CD4-positive, alpha-beta T cell (primary cell): ENCODE measurements at places on chromosomes 3 and 15.
A peak's percentile ranks its signal among the peaks of the same experiment; 100 is the strongest.

DNA sequence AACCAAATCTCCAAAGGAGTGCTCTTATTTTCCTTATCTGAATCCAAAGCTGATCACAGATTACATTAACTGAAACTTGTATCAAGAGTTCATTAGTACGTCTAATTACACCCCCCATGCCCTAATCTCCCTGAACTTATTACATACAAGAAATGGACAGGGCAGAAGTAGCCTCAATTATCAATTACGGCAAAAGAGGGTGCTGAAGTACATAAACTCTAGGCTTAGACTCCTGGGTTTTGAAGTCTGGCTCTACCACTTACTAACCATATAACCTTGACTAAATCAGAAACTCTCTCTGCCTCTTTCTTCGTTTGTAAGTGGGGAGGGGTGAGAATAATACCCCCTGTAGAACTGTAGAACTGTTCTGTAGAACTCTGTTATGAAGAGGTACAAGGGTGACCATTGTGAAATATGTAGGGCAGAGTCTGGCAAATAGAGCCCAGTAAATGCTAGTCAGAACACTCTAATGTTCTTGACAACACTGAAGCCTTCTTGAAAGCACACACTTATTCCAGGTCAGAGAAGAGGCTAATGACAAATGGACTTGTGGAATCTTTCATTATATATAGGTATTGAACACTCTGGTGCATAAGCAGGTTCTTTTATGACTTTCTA lies 19.6 kb upstream of the OR5K4 start:
- H3K36me3 ChIP-seq = no peaks in the 10 kb centered on the region
- DNase-seq = no peak
- H3K27ac ChIP-seq = no peak overlapping the region
- no peak overlapping the region for H3K4me3 ChIP-seq

DNA sequence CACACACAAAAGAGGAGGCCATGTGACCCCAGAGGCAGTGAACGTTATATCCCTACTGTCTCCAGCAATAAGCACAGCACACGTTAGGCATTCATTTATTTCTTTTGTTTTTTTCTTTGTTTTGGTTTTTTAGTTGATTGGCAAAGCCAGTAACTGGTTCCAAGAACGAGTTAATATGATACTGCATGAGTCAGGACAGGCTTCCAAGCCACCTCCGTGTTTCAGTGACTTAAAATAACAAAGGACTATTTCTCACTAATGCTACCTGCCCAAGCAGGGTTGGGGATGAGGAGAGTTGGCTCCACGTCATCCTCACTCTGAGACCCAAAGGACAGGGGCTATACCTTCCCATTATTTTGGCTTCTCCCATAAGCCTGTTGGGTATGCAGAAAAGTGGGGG lies 130.5 kb downstream of the ST8SIA2 start:
- no peaks in the 10 kb centered on the region for H3K27me3 ChIP-seq
- no peak overlapping the region for H3K4me3 ChIP-seq

DNA sequence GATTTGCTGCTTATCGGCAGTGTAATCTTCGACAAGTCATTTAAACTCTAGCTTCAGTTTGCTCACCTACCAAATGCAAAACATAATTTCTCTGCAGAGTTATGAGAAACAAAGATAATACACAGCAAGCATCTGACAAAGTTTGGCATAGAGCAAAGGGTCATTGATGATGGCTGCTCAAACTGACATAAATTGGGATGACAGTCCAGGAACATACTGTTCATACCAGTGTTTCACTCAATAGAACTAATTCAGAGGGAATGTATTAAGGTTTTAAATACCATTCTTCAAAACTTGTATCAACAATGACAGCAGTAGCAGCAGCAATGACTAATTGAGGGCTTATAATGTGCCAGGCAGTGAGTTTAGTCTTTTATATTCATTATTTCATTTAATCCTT lies 137.6 kb downstream of the SPATA16 start:
- DNase-seq = no peak
- H3K4me3 ChIP-seq = no peak overlapping the region
- no peaks in the 10 kb centered on the region for H3K27me3 ChIP-seq
- no peaks in the 10 kb centered on the region for H3K4me1 ChIP-seq
- no peak overlapping the region for H3K27ac ChIP-seq
- H3K36me3 ChIP-seq = no peaks in the 10 kb centered on the region

- DNase-seq = no peak
- peaks cover 4% of the 10 kb centered on the region for H3K27me3 ChIP-seq
- no peaks in the 10 kb centered on the region for H3K36me3 ChIP-seq
Measured at GRCh38 chr15:51051776-51052175, 42.9 kb downstream of the TNFAIP8L3 start.

DNA sequence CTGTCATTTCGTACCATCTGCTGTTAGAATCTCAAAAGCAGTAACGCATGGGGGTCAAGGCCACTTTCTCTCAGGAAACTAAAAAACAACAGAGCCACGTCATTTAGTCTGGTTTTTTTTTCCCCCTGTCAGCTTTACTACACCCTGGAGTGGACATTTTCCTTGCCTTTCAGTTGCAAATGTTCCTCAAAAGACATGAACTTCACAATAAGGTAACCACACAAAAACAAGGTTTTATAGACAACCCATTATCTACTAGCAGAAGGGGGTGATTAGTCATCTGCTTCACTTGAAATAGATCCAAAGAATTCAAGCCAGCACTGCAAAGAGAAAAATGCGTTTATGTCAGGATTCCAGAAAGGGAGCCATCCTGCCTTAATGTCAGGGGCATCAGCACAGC lies 171.8 kb upstream of the CDIN1 start:
- H3K36me3 ChIP-seq = no peaks in the 10 kb centered on the region
- no peak for DNase-seq
- H3K4me3 ChIP-seq = no peak overlapping the region
- H3K27me3 ChIP-seq = no peaks in the 10 kb centered on the region
- no peaks in the 10 kb centered on the region for H3K4me1 ChIP-seq

DNA sequence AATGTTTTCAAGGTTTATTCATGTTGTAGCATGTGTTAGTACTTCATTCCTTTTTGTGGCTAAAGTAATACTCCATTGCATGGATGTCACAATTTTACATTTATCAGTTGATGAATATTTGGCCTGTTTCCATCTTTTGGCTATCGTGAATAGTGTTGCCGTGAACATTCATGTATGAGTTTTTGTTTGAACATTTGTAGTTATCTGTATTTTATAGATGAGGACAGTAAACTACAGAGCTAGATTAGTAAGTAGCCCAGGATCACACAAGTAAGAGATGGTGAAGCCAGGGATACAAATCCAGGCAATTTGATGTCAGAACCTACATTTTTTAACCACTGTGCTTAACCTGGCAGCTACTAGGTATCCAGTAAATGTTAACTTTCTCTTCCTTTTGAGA lies 63.2 kb downstream of the ASTE1 start:
- no peak overlapping the region for H3K4me3 ChIP-seq
- DNase-seq = no peak
- H3K27me3 ChIP-seq = no peaks in the 10 kb centered on the region
- H3K36me3 ChIP-seq = peaks cover 59% of the 10 kb centered on the region

GRCh38 chr15:78422571-78423340 lies 15.3 kb upstream of the IREB2 start:
- no peak overlapping the region for H3K27ac ChIP-seq
- peaks cover 2% of the 10 kb centered on the region for H3K27me3 ChIP-seq
- no peak overlapping the region for H3K4me3 ChIP-seq
- H3K36me3 ChIP-seq = no peaks in the 10 kb centered on the region
- DNase-seq = peak; percentile 52
- peaks cover 7% of the 10 kb centered on the region for H3K4me1 ChIP-seq

DNA sequence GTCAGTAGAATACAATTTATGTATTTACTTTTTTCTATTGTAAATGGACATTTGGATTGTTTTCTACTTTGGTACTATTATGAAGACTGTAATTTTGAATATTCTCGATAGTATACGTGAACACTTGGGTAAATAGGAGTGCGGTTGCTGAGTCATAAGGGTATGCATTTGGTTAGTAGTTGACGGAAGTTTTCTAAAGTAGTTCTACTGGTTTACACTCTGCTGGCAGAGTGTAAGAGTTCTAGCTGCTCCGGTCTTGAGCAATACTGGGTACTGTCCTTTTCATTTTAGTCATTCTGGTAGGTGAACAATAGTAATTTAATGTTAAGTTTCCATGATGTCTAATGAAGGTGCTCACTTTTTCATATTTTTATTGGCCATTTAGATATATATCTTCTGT lies 70.0 kb downstream of the MEF2A start:
- no peak for DNase-seq
- H3K4me3 ChIP-seq = no peak overlapping the region
- H3K36me3 ChIP-seq = peaks cover 22% of the 10 kb centered on the region
- H3K4me1 ChIP-seq = no peaks in the 10 kb centered on the region
- H3K27ac ChIP-seq = no peak overlapping the region

- H3K36me3 ChIP-seq = no peaks in the 10 kb centered on the region
- no peak overlapping the region for H3K27ac ChIP-seq
- no peaks in the 10 kb centered on the region for H3K4me1 ChIP-seq
- H3K27me3 ChIP-seq = no peaks in the 10 kb centered on the region
Measured at GRCh38 chr3:129352650-129353588, 74.2 kb downstream of the HMCES start.

DNA sequence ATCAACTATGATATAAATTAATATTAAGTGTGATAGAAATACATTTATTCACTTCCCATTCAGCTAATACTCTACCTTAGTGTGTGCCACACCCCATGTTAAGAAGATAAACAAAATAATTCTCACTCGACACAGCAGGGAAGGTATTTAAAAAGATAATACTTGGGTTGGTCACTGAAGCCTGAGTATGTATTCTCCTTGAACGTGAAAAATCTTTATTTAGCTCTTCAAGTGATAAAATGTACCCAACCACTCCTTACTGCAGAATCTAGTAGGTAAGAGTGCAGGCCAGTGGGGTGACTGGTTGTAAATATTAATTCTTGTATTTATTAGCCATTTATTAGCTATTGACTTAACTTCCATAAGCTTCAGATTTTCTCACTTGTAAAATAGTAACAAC lies 372.7 kb upstream of the THBS1 start:
- H3K27ac ChIP-seq = no peak overlapping the region
- H3K4me1 ChIP-seq = no peaks in the 10 kb centered on the region
- H3K36me3 ChIP-seq = no peaks in the 10 kb centered on the region

DNA sequence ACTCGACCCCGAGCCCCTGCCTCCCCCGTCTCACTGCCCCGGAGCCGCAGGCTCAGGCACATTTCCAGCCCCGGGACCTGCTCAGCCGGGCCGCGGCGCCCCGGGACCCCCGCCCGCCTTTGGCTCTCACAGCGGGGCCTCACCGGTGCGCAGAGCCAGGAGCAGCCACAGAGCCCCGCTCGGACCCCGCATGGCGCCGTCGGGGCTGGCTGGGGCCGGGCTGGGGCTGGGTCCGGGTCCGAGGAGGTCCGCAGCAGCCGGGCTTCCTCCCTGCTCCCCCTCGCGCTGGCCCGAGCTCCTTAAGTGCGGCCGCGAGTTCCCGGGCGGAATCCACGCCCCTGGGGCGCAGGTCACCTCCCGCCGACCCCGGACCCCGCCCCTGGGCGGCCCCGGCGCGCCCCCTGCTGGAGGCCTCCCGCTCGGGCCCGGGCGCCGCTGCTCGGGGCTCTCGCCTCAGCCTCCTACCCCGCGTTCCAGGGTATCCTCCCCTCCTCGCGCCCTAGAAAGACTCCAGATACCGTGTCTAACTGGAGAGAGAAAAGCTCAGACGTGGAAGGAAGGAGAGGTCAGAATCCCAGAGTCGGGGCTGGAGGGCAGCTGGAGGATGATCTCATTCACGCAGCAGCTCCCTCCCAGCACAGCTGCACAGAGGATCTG lies at the start of gene MELTF:
Gene MELTF, minus strand, starts transcription at position 307 of the 657 bp plus-strand sequence. Its CDS starts 115 bp downstream, at position 192.
- DNase-seq = peak; percentile 61
- H3K27me3 ChIP-seq = peaks cover 2% of the 10 kb centered on the region
- H3K4me1 ChIP-seq = peaks cover 20% of the 10 kb centered on the region
- peak within 1 kb of the TSS; percentile 59 for H3K4me3 ChIP-seq
- H3K36me3 ChIP-seq = no peaks in the 10 kb centered on the region
- no peak within 1 kb of the TSS for H3K27ac ChIP-seq

DNA sequence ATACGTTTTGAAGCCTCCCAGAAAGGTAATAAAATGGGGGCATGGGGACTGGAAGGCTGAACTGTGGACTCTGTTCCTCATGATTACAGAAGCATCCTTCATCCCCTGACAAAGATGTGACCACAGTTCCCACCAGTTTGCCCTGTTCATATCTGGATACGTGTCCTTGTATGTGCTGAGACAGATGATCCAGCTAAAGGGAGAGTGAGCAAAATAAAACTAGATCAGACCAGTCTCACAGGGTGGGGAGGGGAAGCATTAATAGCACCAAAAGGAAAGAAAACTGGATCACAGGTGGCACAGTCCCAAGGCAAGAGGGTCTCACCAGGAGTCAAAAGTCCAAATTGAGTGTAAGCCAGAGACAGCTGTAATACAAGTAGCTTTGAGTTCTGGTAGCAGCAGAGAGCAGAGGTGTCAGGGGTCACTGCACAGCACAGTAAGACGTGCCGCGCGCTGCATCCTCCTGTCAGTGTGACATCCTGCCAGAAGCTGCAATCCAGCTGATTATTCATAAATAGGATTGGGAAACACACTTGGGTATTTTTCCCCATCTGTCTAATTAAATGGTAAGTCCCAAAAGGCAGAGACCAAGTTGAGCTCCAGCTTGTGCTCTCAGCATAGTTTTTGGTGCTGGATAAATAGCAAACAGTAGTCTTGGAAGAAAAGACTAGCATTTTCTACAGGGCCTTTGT lies 560.0 kb upstream of the CFAP20DC start:
- no peak overlapping the region for H3K27ac ChIP-seq
- no peaks in the 10 kb centered on the region for H3K27me3 ChIP-seq
- no peaks in the 10 kb centered on the region for H3K4me1 ChIP-seq
- no peak for DNase-seq

- H3K4me1 ChIP-seq = no peaks in the 10 kb centered on the region
- no peaks in the 10 kb centered on the region for H3K36me3 ChIP-seq
Measured at GRCh38 chr3:135224815-135225362, 429.8 kb downstream of the EPHB1 start.

DNA sequence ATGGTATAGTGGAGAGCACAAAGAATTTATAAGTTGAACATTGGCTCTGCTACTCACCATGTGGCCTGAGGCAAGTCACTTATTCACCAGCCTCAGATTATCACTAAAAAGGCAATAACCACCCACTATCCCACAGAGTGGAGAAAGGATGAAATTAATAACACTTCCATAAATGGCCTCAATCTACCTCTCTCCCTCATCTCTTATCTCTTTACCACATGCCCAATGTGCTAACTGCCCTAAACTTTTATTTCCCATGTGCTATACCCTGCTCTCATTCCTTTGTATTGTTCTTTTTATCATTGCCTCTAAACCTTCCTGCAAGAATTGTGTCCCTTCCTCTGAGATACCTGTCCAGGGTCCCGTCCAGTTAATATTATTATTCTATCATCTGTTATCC lies 26.0 kb downstream of the SLC12A6 start:
- no peak overlapping the region for H3K4me3 ChIP-seq
- H3K36me3 ChIP-seq = peaks cover 17% of the 10 kb centered on the region
- no peaks in the 10 kb centered on the region for H3K27me3 ChIP-seq
